ENCODE measurements at places on chromosomes 3 and 15.

DNA sequence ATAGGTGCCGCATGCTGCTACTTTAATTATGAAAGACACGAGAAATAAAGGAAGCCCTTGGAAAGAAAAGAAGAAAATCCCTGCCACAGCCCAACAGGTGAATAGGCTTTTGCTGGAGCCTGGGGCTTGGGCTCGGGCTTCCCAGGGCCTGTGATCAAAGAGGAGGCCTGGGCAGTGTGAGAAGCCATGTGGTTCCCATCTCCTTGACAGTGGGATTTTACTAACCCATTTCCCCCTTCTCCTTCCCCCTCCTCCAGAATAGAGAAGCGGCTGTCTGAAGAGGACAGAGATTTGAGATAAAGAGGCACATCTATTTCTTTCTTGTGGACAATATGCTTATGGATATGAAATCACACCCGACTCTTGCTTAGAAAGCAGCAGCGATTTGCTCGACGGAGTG is 369.1 kb downstream of the MCTP2 start:
- DNase-seq: no peak

DNA sequence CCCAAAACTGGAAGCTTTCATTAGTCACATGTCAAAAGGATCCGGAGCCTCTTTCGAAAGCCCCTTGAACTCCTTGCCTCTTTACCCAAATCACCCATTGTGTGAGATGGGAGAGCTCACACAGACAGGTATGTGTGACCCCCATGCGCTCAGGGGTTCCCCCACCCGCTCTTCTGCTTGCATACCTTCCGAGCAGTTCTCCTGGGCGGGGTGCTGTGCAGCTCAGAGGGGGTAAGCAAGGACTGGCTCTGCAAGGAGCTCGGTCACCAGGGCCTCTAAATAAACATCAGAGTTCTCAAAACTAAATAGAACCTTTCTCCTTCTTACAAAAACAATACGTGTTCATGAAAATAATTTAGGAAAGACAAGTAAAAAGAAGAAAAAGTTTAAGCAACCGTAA is 55.7 kb downstream of the PXYLP1 start:
- DNase-seq: no peak

GRCh38 chr15:26382444-26383072 is 390.3 kb downstream of the GABRB3 start:
- no peak for DNase-seq

GRCh38 chr3:12882336-12883310 is 41.3 kb upstream of the RPL32 start:
- no peak for DNase-seq

- DNase-seq: no peak
Observed at GRCh38 chr3:11367143-11367693, 95.0 kb downstream of the ATG7 start.
